ENCODE measurements at places on chromosomes 4 and X. TPM values are rescaled to one million over a fixed set of nuclear protein-coding genes. Genes with fewer than 3 reads are reported as not detected.

The NEIL3 gene
- 5.4 TPM for polyA plus RNA-seq

The BCLAF3 gene
- polyA plus RNA-seq, result 12.4 TPM

The CITED1 gene
- polyA plus RNA-seq, result 9.9 TPM

The REPS2 gene
- 11.7 TPM for polyA plus RNA-seq

The BANK1 gene
- polyA plus RNA-seq, result 3.2 TPM

The ATOH1 gene
- not detected for polyA plus RNA-seq

- DNase-seq, result no peak
Measured at GRCh38 chrX:139766545-139766983, 58.6 kb upstream of the MCF2 start.

DNA sequence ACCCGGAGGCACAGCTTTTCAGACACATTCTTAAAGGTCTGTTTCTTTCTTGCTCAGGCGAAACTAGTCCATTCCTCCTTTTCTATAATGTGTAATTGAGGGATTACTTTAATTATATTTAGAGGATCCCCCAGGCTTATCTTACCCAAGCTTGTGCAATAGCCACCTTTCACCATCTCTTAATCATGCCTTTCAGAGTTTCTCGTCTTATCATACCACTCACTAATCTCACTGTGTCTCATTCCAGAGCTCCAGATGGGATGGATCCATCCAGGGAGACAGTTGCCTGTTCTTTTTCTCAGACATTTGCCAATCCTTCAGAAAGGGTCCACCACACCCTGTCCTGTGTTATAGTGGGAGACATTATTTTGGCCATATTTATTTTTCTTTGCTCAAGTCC lies 12.5 kb downstream of the SPARCL1 start:
- no peak for DNase-seq

- DNase-seq, result no peak
Measured at GRCh38 chrX:119640731-119641170, 34.5 kb upstream of the NKRF start.

DNA sequence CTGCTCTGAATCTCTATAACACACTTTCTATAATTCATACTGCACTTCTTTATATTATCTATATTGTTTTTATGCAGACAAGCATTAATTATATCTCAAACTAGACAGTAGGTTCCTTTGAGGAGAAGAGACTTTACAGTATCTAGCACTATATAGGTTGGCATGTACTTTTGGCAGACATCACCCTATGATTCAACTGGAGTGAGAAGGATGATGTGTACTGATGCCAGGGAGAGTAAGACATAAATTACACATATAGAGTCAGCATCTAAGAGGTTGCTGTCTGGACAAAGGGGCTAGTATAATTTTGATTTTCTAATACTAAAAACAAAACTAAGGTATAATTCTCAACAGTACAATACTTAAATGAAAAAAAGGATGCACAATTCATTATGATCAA lies 5.1 kb upstream of the RBM41 start:
- DNase-seq, result no peak

GRCh38 chr4:105541420-105541819 lies 11.0 kb upstream of the ARHGEF38 start:
- DNase-seq, result no peak

GRCh38 chrX:154356596-154356995 lies 17.8 kb downstream of the FLNA start:
- DNase-seq, result no peak

GRCh38 chr4:73573794-73574528 lies 46.3 kb downstream of the RASSF6 start:
- peak; percentile 64 for DNase-seq

DNA sequence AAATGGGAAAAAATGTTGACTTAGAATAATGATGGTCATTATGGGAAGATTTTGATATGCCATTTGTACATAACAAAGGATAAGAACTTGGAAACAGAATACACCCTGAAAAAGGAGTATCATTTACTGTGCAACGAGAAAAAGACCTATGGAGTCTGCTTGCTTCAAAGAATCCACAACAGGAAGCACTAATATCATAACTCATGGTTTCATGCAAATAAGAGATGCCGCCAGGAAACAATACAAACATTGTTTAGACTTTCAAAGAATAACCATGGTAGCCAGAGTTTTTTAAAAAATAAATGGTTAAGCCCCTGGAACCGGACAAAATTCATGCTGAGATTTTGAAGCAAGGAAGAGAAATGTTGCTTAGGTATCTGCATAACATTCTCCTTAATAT lies 139.9 kb upstream of the ETNPPL start:
- DNase-seq, result no peak

DNA sequence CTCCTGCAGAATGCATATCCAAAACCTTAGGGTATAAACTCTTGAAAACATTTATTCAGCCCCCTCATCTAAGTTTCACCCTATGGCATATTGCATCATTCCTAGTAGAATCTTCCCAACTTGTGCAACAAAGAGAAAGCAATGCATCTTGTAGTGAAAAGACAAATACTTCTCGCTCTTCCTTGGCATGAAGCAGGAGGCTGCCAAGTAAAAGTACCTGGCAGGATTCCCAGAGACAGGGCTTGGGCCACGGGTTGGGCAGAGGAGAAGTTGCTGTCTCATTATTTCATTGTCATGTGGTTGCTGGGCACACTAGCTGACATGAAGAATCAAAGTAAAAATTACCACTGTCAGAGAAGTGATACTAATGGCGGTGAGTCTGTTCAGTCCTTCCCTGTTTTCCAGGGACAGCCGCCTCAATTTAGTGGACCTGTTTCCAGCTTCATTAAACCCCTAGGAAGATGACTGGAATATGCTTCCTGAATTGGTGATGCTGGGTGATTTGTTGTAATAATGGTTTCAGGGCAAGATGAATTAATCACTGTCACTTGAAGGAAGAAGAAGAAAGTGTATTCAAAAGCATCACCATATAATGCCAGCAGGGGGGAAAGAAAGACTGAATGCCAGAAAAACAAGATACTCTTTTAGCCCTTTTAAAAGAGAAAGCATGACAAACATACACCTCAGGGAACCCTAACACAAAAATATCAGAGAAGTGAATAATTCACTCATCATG lies 380.5 kb upstream of the IGFBP7 start:
- DNase-seq, result no peak

DNA sequence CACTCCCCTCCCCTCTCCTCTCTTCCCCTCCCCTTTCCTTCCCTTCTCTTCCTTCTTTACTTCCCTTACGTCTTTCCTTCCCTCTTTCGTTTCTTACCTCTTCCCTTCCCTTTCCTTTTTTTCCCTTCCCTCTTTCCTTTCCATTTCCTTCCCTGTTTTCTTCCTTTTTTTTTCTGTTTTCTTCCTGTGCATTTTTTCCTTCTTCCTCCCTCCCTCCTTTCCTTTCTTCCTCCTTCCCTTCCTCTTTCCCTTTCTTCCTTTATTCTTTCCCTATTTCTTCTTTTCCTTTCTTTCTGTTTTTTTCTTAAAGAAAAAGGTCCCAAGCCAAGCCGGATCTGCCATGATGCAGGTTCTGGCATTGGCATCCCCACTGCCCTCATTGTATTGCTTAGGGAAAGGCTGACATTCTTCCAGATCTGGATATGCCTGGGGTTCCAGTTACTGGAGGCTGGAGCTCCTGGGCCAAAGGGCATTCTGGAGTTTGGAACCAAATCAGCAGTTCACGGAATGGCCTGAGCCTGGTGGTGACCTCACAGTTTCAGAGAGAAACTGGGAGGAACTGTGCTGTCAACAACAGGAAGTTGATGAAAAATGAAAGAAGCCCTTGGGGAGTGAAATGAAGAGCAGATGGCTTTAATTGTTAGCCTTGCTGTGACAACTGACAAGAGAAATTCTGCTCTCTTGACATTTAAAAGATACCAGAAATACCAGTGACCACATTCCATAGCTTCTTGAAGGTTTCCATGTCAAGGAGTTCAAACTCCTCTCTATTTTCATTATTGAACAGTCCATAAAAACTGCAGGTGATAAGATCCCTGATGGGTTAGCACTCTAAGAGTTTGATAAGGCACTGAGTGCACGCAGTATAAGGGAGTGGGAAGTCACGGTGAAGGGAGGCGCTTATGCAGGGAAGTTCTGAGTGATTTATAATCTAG lies 622.1 kb downstream of the SPRY1 start:
- DNase-seq, result peak; percentile 36

- no peak for DNase-seq
Measured at GRCh38 chr4:174934360-174934759, 16.2 kb downstream of the ADAM29 start.

DNA sequence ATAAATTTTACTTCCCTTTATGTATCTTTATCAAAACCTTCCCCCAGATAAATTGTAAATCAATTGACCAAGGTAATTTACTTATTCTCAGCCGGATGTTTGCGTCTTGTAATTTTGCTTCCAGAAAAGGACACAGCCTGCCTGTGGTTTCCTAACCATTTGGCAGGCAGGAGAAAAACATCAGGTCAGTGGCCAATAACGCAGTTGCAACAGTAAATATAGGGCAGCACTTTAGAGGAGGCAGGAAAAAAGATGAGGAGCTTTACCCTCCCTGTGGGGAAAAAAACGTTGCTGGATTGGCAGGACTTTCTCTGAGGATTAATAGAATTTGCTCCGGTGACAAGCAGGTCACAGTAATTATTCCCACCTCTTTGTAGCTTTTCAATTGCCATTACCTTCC lies 2618.1 kb downstream of the ARAP2 start:
- DNase-seq, result no peak

Measured in right renal cortex interstitium (tissue), 3 donors.